ENCODE measurements at places on chromosomes 12 and 14.

DNA sequence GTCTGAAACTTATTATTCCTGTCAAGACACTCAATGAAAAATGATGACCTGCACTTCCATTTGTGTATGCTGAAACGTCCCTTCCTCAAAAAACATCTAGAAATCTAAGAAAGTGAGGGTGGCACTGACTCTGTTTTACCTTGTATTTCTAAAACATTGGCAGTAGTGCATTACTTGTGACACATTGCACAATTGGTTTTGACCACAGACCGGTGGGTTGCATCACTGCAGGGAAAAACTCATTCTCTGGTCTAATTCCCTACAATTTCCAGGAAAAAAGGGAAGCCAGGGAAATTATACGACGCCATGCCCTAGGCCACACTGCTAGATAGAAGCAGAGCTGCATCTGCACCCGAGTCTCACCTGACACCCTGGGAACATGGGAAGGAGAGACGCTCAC lies 156.7 kb downstream of the NTF3 start:
- no peak for DNase-seq

- DNase-seq = no peak
Measured at GRCh38 chr12:107360033-107360432, 266.7 kb upstream of the CRY1 start.

DNA sequence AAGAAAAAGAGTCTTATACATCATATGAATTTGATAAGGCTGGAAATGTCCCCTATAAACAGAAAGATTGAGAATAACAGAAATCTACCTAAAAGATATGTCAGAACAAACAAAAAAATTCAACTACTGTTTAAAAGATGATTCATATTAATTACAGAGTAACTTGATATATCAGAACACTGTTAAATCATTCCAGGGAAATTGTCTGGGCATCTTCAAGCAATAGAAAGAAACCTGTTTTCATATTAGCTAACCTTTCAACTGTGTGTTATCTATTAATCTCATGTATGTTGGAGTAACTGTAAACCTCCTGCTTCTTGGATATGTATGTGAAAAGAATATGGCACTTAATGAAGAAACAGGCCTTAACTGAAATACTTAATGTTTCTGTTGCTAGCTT lies 96.7 kb downstream of the NUBPL start:
- no peak for DNase-seq

GRCh38 chr12:64840949-64841717 lies 16.7 kb downstream of the TBC1D30 start:
- DNase-seq = no peak

DNA sequence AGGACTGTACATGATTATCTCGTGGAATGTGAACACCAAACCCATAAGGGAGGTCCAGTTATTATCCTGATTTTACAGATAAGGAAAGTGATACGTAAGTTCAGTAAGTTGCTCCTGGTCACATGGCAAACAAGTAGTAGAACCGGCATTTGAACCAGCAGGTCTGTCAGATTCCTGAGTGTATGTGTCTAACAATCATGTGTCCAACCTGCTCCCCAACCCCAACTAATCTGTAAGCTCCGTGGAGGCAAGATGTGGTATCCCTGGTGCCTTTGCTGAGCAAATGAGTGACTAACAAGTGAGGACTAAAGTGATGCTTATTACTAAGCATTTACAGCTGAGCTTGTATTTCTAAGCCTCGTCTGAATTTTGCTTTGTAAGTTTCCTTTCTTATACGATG lies 65.9 kb downstream of the PTPN21 start:
- DNase-seq = no peak

- no peak for DNase-seq
Measured at GRCh38 chr14:81192594-81192993, 28.2 kb downstream of the GTF2A1 start.

GRCh38 chr12:72323881-72324280 lies 51.7 kb downstream of the TRHDE start:
- no peak for DNase-seq

DNA sequence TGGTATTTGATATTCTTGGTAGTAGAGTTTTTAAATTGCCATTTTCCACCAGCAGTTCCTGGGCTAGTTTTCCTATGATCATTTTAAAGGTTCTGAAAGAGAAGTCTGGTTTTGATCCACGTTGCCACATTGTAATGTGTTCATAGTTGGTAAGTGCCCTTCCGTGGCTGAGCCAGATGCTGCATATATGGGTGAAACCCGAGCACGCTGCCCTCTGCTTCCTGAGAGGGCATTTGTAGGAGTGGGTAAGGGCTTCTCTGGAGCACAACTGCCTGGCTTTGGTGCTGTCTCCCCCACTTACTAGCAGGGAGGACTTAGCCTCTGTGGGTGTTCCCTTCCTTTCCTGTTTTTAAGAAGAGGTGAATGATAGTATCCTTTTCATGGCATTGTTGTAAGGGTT lies 7.1 kb downstream of the SNRNP35 start:
- no peak for DNase-seq

- DNase-seq = no peak
Measured at GRCh38 chr14:55851961-55852360, 266.2 kb upstream of the PELI2 start.

DNA sequence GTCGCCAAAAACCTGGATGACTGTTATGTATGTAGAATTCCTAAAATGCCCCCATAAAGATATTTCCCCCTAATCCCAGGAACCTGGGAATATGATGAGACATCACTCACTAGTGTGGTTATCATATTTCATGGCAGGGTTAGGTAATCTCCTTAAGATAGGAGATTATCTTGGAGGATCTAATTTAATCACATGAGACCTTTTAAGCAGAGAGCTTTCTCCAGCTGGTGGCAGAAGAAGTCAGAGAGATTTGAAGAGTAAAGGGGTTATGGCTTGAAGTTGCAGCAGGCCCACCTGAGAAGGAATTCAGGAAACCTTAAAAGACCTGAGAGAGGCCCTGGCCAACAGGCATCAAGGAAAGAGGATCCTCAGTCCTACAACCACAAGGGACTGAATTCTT lies 53.6 kb downstream of the DYRK2 start:
- no peak for DNase-seq

DNA sequence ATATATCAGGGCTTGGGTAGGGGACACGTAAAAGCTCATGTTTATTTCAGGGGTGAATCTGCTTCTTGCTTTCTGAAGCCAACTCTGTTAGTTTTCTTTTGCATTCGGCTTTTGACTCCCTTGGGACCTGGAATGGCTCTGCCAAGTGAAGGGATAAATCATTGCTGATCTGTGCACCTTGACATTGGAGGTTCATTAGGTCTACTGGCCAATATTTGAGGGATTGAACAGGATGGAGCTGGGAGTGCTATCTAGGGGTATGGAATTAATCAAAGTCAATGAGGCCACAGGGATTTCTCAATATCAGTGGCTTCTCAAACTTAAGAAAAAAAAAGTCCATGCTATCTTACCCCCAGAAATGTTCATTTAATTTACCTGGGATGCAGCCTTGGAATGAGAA lies 203.5 kb upstream of the RMST start:
- no peak for DNase-seq

- no peak for DNase-seq
Measured at GRCh38 chr14:94970941-94971730, 186.2 kb downstream of the DICER1 start.

DNA sequence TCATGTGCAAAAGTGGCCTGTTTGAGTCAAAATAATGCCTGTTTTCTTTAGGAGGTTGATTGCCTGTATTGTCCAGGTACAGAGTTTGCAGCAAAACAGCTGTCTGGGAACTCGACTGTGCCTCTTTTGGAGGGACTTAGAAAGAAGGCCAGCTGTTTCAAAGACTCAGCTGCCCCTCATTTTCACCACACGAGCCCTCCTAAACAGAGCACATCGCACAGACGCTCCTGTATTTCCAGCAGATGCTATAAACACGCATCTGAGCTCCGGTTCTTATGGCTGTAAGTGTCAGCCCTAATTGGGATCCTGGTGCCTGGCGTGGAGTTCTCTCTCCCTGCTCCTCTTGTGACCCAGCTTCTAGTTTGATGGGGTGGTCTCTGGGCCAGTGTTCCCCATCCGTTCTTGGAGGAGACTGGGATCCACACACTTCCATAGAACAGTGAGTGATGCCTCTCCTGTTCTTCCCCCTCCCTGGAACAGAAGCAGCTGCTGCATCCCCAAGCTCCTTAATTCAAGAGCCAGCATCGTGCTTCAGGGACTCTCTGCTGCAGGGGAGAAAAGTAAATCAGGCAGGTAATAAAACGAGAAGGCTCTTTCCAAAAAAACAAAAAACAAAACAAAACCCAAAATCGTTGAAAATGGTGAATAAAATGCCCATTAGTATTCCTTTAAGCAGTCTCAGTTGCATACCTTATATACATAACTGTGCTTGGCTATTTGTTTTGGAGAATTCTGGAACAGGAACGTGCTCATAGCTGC lies 269.0 kb downstream of the SLC15A4 start:
- DNase-seq = no peak

GRCh38 chr12:40921563-40922163 lies 229.4 kb downstream of the CNTN1 start:
- no peak for DNase-seq

GRCh38 chr12:68631227-68631626 lies 20.5 kb downstream of the RAP1B start:
- DNase-seq = no peak

GRCh38 chr14:65134651-65135579 lies 32.6 kb upstream of the MAX start:
- DNase-seq = no peak

DNA sequence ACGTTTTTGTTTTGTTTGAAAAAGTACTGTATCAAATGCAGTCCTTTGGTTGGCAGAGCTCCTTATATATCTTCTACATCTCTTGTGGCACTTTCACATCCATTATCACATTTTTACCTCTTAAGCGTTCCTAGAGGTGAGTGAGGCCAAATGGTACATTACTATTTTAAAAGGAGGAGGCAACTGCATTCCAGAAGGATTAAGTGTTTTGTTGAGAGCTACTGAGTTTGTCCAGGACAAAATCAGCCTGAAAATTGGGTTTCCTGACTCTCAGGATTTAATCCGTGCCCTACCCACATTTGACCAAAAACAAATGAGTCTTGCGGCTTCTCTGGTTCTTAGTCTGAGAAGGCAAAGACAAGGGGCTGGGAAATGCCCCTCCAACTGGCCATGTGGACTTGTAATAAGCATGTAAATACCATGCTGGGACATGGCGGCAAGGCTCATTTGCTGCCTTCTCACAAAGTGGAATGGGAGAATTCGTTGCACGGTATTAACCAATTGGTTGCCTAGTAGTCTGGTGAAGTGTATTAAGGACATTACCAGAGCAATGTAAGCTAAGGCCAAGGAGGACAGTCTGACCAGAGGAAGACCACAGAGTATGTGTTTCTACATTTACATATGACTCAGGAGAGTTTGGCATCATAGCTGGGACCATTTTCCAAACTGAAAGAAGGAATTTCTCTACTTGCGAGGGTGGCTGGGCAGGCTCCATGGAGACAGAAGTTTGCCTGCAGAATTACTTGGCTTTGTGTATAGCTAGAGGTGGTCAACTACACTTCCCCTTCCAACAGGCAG lies 175.8 kb upstream of the PLXNC1 start:
- no peak for DNase-seq

DNA sequence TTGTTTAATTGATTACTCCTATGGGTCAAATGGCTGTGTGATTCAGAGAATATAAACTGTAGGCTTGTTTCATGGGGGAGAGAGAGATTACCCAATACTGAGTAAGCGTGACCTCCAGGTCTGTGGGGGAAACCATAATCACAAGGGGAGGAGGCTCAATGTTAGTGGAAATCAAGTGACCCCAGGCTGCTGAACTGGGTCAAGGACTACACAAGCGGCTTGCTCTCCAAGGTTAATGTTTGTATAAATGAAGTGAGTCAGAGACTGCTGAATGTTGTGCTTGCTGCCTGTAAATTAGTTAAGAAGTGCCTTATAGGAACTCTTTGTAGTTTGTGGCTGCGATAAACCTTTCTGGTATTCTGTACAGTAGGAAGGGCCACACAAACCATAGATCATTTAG lies 479.7 kb downstream of the AACS start:
- no peak for DNase-seq

DNA sequence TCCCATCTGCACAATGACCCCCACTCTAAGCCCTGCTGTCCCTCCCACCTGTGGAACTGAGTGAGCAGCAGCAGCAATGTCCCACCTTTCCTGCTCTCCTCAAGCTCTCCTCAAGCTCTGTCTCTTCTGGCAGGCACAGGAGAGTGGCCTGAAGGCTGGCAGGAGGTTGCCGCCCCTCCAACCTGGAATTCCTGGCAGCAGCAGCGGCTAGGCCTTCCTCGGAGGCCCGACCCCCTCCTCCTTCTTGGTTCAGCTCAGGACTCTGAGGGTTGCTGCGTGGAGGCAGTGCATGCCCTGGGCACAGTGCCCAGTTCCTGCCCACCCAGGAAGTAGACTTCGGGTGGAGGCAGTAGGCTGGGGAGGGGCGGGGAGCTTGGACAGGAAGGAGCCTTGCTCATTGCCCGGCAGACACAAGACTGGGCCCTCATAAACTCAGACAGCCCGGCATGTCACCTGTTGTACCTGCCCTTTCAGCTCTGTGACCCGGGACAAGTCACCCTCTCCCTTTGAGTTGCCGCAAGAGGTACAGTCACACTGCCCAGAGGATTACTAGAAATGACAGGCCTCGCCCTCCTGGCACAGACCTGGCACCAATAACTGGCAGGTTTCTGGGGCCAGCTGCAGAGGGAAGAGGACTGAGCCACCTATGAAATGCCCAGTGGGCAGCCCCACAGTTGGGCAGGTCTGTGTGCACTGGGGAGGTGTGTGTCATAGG lies 2.1 kb upstream of the SERPINA1 start:
- DNase-seq = no peak

GRCh38 chr14:77843195-77843594 lies 43.3 kb downstream of the ADCK1 start:
- no peak for DNase-seq

DNA sequence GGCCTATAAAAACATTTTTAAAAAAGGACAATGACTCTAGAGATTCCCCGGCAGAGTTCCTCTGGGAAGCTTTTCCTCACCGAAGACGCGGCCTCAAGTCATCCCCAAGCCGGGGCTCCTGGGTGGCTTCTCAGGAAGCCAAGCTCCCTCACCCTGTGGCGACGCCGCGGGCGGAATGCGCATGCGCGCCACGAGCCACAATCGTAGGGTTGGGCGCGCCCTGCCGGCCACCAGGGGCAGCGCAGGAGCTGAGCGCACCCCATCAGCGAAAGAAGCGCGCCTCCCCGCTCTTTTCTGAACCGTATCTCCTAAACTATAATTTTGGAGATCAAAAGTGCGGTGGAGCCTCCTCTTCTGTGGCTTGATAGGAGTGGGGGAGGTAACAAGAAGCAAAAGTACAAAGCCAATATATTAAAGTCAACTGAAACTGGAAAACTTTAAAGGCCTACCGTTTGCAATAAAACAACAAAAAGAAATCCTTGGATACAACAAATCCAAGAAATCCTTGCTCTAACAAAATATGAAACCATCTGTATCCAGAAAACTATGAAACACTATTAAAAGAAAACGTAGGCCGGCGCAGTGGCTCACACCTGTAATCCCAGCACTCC lies 17.4 kb upstream of the CHFR start:
- DNase-seq = peak; percentile 26

- no peak for DNase-seq
Measured at GRCh38 chr12:131332224-131332623, 378.5 kb downstream of the ADGRD1 start.
